Ovary (tissue), 10 donors: ENCODE measurements at places on chromosomes 11 and 22. TPM values are rescaled to one million over a fixed set of nuclear protein-coding genes. Genes with fewer than 3 reads are reported as not detected.

DNA sequence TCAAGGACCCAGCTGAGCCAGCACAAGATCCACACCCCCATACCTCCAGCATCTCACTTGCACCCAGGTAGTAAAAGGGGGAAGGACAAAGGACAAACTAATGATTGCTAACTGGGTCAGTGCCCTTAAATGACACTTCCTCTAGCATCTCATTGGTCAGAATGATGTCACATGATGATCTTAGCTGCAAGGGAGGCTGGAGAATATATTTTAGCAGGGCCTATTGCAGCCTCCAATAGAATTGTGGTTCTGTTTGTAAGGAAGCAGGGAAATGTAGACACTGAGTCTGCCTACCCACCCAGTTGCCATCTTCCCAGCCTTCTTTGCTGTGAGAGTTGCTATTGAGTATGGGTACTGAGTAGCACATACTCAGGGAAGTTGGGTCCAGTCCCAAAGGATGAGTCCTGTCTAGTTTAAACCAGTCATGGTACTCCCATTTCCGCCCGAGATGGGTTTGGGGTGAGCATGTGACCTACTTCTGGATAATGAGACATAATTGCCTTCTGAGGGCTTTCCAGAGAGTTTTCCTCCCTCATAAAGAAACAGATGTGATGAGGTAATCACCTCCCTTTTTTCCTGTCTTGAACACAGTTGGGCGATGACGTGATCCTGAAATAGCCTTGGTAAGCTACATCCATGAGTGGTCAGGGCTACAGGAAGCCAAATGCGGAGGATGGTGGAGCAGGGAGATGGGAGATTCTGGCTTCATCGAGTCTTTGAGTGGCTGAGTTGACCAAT, 5.5 kb upstream of the DNAL4 start:
- no peak overlapping the region for H3K4me3 ChIP-seq
- no peak for DNase-seq
- H3K27me3 ChIP-seq, result no peaks in the 10 kb centered on the region
- no peak overlapping the region for H3K27ac ChIP-seq

GRCh38 chr11:44910591-44910990, 40.1 kb downstream of the TP53I11 start:
- H3K4me1 ChIP-seq, result no peaks in the 10 kb centered on the region
- H3K36me3 ChIP-seq, result no peaks in the 10 kb centered on the region
- no peak overlapping the region for H3K4me3 ChIP-seq
- H3K27ac ChIP-seq, result no peak overlapping the region
- H3K27me3 ChIP-seq, result no peaks in the 10 kb centered on the region

The AIFM3 gene
- total RNA-seq, result 1.1 TPM

GRCh38 chr22:41585898-41586297, 3.7 kb downstream of the PMM1 start:
- DNase-seq, result no peak
- H3K4me3 ChIP-seq, result no peak overlapping the region
- H3K4me1 ChIP-seq, result peaks cover 4% of the 10 kb centered on the region
- H3K27ac ChIP-seq, result no peak overlapping the region
- no peaks in the 10 kb centered on the region for H3K27me3 ChIP-seq
- no peaks in the 10 kb centered on the region for H3K36me3 ChIP-seq

DNA sequence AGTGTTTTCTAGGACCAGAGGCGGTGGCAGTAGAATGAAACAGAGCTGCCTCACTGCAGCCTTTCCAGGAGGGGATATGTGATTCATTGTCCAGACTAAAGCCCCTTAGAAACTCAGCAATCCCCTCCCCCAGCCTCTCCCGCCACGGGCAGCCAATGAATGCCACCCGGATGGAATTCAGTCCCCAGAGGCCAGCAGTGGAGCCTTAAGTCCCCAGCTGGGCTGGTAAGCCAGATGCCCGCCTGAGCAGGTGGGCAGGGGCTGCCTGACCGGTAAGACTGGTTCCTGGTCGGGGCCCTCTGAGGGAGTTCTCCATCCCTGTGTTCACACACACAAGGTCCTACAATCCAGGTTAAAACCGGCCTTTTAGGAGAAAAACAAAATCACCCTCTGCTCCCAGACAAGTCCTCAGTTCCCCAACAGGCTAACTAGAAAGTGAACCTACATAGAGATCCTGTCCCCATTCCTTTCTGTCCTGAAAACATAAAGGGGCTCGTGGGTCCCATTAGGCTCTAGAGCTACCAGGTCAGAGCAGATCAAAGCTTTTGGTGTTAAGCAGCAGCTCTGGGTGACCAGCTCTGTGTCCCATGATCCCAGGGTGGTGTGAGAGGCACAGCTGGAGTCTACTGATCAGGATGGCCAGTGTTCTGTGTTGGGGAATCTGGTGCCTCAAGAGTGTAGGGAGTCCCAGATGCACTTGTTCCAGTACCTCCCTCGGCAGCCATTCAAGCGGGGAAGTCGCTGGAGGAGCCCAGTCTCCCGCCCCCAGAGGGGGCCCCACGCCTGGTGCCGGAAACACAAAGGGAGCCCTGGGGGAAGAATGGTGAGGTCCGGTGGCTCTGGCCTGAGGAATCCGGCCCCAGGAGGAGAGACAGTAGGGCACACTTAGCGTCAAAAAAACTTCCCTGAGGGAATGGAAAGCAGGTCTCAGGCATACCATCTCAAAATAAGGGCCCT, 2.6 kb downstream of the PATZ1 start:
- peak; percentile 65 for DNase-seq
- H3K4me3 ChIP-seq, result peak overlapping the region; percentile 6
- H3K27ac ChIP-seq, result peak overlapping the region; percentile 41
- H3K36me3 ChIP-seq, result no peaks in the 10 kb centered on the region
- H3K27me3 ChIP-seq, result no peaks in the 10 kb centered on the region
- peaks cover 17% of the 10 kb centered on the region for H3K4me1 ChIP-seq

DNA sequence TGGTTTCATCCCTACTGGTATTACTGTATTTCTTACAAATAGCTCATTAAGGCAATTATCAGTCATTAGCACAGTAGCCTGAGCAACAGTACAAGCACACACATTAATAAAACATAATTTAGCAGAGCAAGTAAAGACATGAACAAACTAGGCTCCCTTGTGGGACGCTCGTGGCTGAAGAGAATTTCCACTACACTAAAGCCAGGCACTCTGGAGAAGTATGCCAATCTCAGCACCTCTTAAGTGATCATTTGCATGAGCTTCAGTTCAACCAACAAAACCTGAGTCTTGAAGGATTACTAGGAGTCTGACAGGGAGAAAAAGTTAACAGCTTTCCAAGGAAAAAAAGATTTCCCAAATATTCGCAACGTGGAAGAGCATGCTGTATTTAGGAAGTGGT, 109.1 kb downstream of the LARGE1 start:
- H3K27me3 ChIP-seq, result no peaks in the 10 kb centered on the region
- H3K27ac ChIP-seq, result no peak overlapping the region
- no peaks in the 10 kb centered on the region for H3K36me3 ChIP-seq
- H3K4me1 ChIP-seq, result peaks cover 2% of the 10 kb centered on the region
- no peak overlapping the region for H3K4me3 ChIP-seq
- no peak for DNase-seq

DNA sequence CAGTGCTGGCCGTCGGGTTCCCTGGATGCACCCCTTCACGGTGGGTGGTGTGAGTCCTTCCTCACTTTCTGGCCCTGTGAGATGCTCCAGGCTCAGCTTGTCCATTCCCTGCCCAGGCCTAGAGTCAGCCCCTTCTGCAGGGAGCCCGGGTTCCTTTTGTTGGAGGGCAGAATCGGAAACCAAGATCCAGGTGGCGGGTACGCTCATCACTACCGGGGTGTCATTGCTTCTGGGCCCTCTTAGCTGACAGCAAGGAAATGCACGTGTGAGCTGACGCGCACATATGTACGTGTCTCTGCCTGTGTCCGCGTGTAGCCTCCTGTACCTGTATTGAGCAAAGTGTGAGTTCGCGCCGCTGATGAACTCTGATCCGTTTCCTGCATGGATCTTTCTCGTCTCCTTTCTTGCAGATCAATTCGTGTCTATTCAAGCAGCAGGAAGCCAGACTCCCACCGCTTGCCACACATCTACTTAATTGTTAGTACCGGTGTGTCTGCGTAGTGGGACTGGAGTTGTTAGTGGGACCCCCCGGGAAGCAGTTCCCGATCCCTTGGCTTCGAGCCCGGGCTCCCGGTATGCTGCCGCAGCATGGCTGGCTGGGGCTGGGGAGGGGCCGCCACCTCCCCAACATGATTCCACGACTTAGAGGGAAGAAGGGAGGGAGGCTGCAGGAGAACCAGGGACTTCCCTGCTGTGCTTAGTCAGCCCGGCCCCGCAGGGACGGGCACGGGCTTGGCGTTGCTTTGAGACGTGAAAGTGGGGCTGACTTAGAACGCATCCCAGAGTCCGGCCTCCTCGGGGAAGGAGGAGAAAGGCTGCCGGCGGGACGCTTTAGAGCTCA, 35.9 kb upstream of the GRAMD4 start:
- no peak overlapping the region for H3K4me3 ChIP-seq
- peaks cover 2% of the 10 kb centered on the region for H3K4me1 ChIP-seq
- no peaks in the 10 kb centered on the region for H3K36me3 ChIP-seq
- H3K27me3 ChIP-seq, result no peaks in the 10 kb centered on the region

The OR8D4 gene
- 1.8 TPM for total RNA-seq

The HSPB2 gene
- 0.34 TPM for total RNA-seq

The LMO1 gene
- total RNA-seq, result not detected

GRCh38 chr11:32658639-32659406, 75.2 kb downstream of the EIF3M start:
- H3K4me1 ChIP-seq, result no peaks in the 10 kb centered on the region
- no peaks in the 10 kb centered on the region for H3K36me3 ChIP-seq
- H3K27ac ChIP-seq, result no peak overlapping the region
- DNase-seq, result no peak
